ENCODE measurements at places on chromosomes 3 and 15.

GRCh38 chr3:108064293-108064887 lies 26.4 kb downstream of the CD47 start:
- DNase-seq: no peak

GRCh38 chr3:108806316-108806715 lies 16.3 kb upstream of the TRAT1 start:
- peak; percentile 29 for DNase-seq

DNA sequence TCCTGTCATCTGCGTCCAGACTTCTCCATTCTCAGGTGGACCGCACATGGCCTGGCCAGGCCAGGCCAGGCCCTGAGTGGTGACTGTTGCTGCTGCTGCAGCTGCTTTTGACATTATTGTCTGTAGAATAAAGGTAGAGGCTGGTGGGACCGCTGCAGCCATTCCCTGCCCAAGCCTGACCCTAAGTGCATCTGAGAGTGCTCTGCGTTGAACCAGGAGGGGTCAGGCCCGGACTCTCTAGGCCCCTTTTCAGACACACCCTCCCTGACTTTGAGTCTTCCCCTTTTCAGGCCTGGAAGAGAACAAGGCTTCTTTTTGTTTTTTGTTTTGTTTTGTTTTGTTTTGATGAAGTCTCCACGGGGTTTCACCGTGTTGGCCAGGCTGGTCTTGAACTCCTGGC lies 54.6 kb upstream of the FLNB start:
- no peak for DNase-seq

DNA sequence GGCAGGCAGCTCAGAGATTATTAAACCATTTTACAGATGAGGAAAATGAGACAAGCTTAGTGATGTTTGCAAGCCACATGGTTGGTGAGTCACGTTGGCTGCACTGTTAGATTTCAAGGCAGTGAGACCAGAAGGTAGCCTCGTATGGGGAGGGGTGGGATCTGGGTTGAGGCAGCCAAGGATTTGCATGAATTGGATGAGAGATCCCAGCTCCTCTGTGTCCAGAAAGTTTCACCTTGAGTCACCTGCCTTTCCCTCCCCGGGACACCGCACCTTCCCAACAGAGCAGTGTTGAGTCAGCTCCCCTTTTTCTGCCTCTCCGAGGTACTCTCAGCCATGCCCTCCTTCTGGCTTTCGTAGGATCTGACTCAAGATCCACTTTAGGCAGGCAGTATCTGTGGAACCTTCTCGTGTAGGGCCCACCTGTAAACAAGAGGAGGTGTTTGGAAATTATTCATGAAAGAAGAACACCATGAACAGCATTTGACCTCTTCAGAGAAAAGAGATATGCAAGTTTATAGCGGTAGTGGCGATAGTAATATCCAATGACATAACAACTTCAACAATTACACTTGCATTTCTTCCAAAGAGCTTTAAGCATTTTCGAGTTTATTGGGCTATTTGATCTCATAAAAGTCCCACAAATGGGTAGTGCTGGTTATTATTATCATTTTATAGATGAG lies 46.8 kb upstream of the VPS8 start:
- no peak for DNase-seq

- DNase-seq: no peak
Measured at GRCh38 chr3:197736010-197736490, 654 bp downstream of the RUBCN start.

DNA sequence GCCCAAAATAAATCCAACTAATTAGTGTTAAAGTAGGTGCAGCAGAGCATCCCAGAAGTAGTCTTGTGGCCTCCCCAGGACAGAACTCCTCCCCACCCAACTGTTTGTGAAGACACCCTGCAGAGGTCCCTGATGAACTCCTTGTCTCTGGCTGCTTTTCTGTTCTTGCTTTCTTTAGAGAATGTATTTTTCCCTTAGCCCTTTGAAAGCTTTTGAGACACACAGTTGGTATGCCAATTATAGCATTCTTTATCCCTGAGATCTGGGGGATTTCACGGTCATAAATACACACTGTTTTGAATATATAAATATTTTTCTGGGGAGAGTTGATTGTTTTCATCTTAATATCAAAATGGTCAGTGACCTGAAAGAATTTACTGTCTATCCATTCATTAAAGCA lies 9.8 kb downstream of the TFG start:
- no peak for DNase-seq

GRCh38 chr15:25799906-25800700 lies 63.0 kb downstream of the ATP10A start:
- DNase-seq: no peak

- no peak for DNase-seq
Measured at GRCh38 chr15:94230431-94230882, 904 bp upstream of the MCTP2 start.

DNA sequence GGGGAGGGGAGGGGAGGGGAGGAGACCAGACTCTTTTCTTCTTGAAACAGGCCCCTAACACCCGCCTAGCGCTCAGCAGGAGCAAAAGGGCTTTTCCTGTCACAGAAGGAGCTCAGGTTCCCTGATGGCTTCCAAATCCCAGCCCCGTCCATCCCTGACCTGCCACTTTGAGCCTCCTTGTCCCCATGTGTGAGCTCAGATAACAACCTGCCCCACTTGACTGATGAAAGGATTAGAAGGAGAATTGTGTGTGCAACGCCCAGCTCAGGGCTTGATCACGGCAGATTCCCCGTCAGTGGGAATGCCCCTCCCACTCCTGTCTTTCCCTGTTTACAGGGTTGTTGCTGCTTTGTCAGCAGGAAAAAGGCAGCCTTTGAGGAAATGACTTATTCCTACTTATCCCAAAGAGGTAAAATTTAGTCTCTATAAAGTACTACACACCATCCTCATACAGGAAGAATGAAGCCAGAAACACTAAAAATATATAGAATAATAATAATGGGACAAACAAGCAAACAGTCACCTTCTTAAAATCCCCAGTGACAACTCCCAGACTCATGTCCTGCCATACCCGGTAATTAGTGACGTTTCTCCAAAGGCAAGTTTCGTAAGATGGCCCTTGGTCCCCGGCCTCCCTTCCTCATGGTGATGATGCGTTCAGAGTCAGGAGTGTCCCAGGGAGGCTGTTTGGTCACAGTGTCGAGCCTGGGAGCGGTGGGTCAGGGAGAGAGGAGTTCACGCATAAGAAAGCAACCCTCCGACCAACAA lies 6.1 kb upstream of the LRRC15 start:
- DNase-seq: no peak

- DNase-seq: no peak
Measured at GRCh38 chr15:21271566-21271965, 168.7 kb downstream of the POTEB3 start.

- DNase-seq: no peak
Measured at GRCh38 chr15:83709241-83709640, 55.3 kb downstream of the ADAMTSL3 start.

DNA sequence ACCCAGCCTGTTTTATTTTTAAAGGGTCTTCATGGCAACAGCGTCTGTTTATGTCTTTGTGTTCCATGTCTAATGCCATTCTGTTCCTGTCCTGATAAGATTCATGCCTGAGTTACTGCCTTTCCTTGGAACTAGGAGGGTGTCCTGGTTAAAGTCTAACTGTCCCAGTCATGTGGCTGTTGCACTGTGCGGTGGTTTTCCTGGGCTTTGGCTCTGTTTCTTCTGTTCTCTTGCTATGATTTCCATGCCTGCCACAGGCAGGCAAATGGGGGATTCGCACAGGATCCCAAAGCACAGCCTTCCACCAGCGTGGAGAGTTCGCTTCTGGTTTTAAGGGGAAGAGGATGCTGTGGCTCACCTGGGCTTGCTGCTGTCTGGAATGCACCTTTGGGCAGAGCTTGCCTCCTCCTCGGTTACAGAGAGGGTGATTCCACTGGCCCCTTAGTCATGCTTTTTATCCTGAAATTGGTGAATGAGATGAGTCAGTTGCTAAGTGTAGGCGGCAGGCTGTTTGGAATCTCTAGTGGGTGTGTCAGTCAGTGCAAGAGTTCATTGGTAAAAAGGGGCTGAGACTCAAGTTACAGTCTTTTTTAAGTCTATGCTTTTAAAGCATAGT lies 86.8 kb downstream of the CCK start:
- no peak for DNase-seq

DNA sequence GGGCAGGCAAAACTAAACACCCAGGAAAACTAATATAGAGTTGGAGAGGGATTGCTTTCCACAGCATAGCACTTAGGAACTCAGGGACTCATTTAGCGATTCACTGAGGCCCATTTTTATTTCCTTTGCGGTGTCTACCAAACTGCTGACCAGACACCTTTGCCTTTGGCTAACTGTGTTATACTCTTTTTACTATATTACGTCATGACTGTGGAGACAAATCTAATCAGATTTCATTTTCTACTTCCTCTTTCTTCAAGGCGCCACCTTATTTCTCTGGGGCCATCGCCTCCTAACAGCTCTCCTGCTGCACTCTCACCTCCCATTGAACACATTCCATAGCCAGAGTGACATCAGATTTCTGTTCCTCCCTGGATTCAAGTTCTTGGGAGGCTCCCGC lies 215.7 kb upstream of the WNT5A start:
- DNase-seq: no peak

DNA sequence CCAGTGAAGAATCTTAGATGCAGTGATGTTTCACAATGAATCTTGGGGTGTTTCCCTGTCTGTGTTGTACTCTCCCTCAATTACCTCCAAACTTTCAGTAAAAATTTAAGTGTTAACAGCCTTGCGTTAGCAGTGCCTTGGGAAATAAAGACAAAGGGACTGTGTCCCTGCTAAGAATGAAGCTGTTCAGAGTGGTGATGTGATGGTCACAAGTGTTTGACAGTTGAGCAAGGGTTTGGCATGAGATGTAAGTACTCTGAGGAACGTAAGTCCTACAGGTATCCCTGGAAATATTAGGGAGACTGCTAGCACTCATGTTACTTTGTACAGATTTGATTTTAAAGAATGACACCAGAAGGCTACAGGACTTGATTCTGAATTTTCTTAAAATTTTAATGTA lies 304.3 kb upstream of the DPH6 start:
- no peak for DNase-seq

- DNase-seq: no peak
Measured at GRCh38 chr3:197181741-197182140, 116.7 kb downstream of the DLG1 start.

DNA sequence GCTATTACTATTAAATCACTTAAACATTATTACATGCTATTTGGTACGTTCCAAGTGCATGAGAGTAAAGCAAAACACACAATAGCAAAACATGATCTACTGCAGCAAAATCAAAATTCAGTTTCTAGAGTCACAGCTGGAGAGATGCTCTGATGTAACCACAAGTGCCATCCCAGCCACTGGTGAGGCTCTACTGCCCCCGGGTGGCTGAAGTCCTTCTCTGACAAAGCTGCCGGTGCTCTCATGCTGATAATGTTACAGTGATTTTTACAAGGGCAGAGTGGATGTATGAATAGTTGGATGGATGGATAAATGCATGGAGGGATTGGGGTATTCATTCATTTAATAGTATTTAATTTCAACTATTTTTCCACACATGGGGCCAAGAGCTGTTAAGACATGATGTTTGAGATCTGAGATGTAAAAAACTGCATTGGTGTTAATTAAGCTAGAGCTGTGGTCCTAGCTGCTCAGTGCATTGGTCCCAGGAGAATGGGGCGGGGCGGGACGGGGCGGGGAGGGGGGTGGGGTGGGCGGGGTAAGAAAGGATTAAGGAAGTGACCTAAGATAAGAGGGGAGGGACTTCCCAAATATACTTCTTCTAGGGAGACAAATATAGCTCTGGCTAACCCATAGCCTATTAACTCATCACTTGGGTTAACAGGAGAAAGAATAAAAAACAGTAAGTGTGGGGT lies 5.3 kb upstream of the SPESP1 start:
- peak; percentile 49 for DNase-seq

- DNase-seq: no peak
Measured at GRCh38 chr3:112672716-112673541, 32.0 kb upstream of the CCDC80 start.

GRCh38 chr3:109122690-109123089 lies 4.8 kb upstream of the MORC1 start:
- DNase-seq: no peak

GRCh38 chr3:121508389-121508788 lies 37.4 kb downstream of the POLQ start:
- no peak for DNase-seq

DNA sequence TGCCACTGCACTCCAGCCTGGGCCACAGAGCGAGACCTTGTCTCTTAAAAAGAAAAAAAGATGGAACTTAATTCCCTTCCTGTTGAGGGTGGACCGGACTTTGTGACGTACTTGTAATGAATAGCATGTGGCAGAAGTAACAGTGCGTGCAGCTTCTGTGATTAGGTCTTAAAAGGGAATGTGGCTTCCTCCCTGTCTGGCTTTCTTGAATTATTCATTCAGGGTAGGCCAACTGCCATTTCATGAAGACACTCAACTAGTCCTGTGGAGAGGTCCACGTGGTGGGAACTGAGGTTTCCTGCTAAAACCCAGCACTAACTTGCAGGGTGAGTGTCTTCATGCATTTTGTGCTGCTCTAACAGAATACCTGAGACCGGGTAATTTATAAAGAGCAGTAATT lies 98.9 kb upstream of the PIAS1 start:
- no peak for DNase-seq

- no peak for DNase-seq
Measured at GRCh38 chr15:27774191-27774590, 324.9 kb downstream of the OCA2 start.

DNA sequence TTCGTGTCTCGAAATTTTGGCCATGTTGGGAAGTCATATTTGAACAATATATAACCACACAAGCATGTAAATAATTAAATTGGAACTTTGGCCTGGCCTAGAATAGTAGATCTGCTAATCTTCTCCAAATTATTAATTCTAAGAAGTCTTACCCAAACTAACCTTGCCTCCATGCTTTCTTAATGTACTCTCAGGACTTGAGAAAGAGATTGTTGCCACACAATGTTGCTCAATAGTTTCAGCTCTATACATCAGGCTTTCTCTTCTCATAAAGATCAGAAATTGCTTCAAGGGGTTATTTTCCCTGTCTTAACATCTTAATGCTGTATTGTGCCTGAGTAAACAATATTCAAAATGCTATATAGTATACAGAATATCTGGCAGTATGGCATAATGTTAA lies 202.7 kb upstream of the LRIG1 start:
- DNase-seq: no peak

DNA sequence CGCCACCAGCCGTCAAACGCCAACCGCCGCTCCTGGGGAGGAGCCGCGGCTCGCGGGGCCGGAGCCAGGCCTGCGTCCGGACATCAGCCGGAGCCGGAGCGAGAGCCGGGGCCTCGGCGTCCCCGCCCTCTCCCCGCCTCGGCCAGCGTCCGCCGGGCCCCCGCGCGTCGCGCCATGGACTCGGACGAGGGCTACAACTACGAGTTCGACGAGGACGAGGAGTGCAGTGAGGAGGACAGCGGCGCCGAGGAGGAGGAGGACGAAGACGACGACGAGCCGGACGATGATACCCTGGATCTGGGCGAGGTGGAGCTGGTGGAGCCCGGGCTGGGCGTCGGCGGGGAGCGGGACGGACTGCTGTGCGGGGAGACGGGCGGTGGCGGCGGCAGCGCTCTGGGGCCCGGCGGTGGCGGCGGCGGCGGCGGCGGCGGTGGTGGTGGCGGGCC lies 359 bp downstream of the ARIH1 start:
- no peak for DNase-seq

DNA sequence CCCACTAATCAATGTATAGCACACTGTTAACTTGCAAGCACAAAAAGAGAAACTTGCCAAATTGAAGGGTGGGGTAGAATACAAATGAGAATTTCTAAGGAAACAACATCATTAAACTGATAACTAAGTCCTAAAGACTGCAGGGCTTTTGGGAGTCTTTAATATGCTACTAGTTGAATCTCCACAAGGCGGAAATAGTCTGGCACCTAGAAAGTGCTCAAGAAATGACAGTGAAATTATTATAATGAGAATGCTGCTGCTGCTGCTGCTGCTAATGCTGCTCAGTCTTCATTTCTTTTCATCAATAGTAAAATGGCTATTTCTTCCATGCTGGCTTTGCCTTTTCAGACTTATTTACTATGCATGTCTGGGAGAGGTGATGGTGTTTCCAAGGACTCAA lies 91.8 kb downstream of the BTD start:
- no peak for DNase-seq

All from T-cell (primary cell).